Stimulated activated CD4-positive, alpha-beta T cell treated with anti-CD3 and anti-CD28 coated beads, Interleukin-15, amount 100 ng/mL, for 24 hours (primary cell): ENCODE measurements at places on chromosomes 1 and 21.
A peak's percentile ranks its signal among the peaks of the same experiment; 100 is the strongest.

- DNase-seq, result no peak
Observed at GRCh38 chr1:152743371-152744145, 14.3 kb upstream of the KPRP start.

GRCh38 chr1:20552728-20553445 lies 514 bp downstream of the FAM43B start:
- no peak for DNase-seq

DNA sequence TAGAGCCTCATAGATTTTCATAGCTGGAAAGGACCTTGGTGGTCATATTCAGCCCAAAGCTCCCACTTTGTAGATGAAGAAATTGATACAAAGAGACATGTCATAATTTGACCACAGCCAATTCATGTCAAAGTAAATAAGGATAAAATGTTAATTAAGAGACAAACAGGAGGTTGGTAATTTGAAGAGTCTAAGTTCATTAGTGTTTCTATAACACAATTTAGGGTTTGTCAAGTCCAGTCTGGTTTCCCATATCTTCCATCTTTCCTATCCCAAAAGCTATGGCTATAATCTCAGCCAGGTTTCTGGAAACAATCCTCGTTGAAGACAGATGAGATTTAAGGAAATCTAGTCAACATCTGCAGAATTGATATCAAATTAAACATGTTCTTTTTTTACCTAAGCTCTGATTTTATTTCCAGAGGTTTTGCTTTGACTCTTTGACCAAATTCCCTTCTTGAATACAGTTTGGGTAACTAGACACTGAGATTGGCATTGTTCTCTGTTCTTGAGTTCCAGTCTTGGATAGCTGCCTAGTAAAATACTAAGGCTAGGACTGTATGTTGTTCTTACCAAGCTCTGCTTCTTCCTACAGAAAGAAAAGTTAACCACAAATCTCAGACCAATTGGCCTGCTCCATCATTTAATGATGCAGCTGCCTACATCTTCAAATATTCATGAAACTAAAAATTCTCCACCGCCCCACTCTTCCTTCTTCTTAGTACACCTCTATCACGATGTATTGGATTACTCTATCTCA lies 62.0 kb downstream of the SLC44A5 start:
- DNase-seq, result no peak

GRCh38 chr21:18089786-18090185 lies 154.8 kb upstream of the CHODL start:
- no peak for DNase-seq

GRCh38 chr1:78519446-78519845 lies 28.7 kb downstream of the PTGFR start:
- no peak for DNase-seq

GRCh38 chr1:110734133-110734680 lies 59.5 kb upstream of the KCNA3 start:
- no peak for DNase-seq

GRCh38 chr1:53321366-53321765 lies 6.5 kb downstream of the LRP8 start:
- DNase-seq, result no peak

GRCh38 chr1:154141240-154141639 lies 13.6 kb downstream of the NUP210L start:
- no peak for DNase-seq

GRCh38 chr1:214917081-214917635 lies 165.4 kb upstream of the KCNK2 start:
- no peak for DNase-seq

DNA sequence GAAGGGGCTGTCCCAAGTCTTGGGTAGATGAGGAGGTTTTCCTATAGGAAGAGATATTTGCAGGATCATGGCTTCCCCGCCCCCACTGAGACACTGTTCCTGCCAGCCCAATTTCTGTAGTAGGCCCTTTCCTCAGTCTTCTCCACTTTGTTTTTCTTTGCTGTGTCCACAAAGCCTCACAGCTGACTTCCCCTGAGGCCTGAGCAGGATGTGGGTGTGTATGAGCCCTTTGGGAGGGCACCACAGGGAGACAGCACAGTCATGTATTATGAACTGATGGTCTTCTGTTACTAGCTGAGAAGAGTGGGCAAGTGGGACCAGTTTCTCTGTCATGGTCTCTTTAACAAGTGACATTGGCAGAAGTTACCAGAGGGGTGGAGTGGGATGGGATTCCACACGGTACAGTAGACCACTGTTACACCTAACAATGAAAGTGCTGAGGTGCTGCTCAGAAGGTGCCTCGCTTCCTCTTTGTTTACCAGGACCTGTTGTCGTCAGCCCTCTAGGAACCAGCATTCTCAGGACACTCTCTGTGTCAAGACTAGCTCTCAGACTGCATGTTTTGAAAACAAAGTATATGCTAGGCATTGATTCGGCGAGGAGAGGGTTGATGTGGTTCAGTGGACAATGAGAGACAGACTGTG lies 253.8 kb upstream of the HOOK1 start:
- no peak for DNase-seq

- DNase-seq, result peak; percentile 51
Observed at GRCh38 chr1:27603309-27603680, 649 bp downstream of the AHDC1 start.

GRCh38 chr21:37367703-37368540 lies 1.3 kb downstream of the DYRK1A start:
- peak; percentile 55 for DNase-seq

GRCh38 chr21:42538479-42539275 lies 25.0 kb downstream of the SLC37A1 start:
- DNase-seq, result no peak

GRCh38 chr1:22264464-22265341 lies 121.8 kb upstream of the WNT4 start:
- DNase-seq, result no peak
